ENCODE measurements at places on chromosomes 2 and 18.
A peak's percentile ranks its signal among the peaks of the same experiment; 100 is the strongest.

DNA sequence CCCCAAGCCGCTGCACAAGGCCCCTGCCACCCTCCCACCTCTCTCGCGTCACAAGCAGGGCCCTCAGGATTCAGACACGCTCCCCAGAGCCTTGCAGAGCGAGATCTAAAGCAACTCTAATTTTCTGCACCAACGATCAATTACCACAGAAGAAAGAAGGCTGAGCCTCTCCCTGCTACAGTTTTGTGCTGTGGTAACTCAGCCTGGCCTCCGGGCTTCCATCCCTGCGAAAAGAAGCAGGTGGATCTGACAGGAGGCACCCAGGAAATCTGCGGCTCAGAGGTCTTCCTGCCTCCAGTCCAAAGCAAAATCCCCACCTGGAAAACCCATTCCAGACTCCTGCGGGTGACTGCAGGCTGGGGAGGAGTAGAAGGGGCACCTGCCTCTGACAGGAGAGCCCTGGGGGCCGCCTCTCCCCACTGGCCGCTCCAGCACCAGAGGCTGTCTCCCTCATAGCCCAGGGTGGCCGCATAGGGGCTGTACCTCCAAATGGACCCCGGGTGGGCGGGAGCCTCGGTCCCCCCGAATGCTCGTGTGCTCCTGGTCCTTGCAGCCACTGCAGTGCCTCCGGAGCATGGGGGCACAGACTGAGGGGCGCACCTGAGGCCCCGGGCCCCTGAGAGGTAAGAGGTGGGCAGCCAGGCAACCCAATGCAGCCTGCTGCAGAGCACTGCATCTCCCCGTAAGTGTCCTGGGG is 31.0 kb downstream of the PXDN start:
- no peak for DNase-seq

DNA sequence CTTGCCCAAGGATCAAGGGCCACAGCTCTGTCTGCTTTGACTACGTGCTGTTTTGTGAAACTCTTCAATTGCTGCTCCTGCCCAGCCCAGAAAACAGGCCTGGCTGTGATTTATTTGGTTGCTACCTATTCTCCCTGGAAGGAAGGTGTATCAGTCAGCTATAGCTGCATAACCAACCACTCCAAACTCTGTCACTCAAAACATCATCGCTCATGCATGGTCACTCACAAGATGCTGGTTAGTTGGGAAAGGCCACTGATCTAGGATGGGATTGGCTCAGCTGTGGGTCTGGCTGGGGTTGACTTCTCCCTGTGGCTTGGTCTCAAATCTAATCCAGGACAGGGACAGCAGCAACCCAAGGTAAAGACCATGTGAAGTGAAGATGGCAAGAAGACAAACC is 14.6 kb downstream of the TEX51 start:
- DNase-seq = no peak

DNA sequence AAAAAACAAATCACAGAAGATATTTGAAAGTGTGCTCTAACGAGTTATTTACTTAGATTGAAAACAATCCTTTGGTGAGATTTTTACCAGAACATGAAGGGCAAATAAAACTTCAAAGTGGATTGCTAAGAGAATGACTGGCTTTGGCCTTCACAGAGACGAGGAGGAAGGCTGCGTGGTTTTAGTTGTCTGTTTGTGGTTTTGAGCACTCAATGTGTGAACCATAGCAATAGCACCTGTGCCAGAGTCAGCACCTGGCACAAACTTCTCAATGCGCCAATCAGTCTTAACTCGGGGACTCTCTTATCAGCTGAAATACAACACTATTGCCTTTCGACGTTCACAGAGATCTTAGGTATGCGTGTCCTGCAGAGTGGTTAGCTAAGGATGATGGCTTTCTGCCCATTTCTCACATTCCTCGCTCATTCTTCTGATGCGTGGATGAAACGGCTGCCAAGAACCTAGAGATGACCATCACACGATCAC is 70.0 kb downstream of the MBP start:
- DNase-seq = peak; percentile 89

GRCh38 chr18:35096677-35097011 is 55.4 kb downstream of the MAPRE2 start:
- DNase-seq = no peak

DNA sequence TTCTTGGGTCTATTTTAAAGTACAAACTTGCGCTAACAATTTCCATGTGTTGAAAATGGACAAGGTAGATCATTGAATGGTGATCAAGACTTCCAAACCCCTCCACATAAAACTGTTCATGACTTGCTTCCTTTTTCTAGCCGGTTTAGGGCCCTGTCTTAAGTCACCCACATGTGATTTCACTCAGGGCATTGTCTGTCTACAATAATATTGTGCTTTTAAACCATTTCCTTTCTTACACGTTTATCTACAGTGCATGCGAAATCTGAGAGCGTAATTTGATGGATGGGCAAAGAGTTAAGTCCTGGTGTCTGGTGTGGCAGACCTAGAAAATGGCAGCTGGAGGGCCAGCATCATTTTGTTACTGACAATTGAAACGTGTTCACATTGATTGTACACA is 2.0 kb upstream of the ZNF516 start:
- no peak for DNase-seq

GRCh38 chr2:96408616-96409015 is 73.0 kb downstream of the NCAPH start:
- DNase-seq = no peak

- no peak for DNase-seq
Observed at GRCh38 chr2:214715025-214715424, 94.5 kb downstream of the BARD1 start.
